AG09309 (cell line): ENCODE measurements at places on chromosomes 6 and 20.

DNA sequence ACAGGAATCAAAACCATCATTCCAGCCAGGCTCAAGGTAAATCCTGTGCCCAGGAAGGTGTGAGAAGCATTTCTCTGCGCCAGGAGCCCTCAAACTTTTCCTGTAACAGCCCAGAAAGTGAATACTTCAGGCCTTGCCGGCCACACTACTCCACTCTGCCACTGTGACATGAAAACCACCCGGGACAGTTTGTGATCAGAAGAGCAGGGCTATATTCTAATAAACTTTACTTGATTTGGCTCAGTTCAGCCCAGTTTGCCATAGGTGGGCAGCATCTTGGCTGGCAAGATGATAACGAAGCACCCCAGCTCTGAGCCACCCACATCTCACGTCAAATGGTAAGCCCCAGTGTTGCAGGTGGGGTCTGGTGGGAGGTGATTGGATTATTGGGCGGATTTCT is 249.4 kb downstream of the DLL1 start:
- no peak for DNase-seq

DNA sequence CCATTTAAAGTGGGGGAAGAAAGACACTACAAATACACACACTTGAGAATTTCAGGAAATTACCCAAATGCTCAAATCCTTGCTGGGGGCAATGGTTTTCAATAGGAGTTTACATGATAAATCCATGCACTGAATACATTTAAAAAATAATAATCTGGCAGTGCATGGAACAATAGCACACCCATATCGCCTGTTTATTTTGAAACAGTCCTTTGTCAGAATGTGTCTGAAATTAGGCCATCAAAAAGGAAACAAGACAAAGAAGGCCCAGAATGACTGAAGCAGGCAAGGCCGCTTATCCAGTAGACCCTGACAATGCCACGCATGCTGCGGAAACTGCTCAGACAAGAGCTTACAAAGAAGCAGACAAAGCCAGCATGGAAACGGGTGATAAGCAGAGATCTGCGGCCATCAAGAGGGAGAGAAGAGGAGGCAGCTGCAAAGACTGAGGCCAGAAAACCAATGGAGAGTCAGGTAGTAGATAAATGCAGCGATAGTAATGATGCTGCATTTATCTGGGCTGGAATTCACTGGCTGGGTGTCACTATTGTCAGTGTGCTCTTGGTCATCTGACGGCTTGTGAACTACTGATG is 211.9 kb upstream of the CNR1 start:
- no peak for DNase-seq

DNA sequence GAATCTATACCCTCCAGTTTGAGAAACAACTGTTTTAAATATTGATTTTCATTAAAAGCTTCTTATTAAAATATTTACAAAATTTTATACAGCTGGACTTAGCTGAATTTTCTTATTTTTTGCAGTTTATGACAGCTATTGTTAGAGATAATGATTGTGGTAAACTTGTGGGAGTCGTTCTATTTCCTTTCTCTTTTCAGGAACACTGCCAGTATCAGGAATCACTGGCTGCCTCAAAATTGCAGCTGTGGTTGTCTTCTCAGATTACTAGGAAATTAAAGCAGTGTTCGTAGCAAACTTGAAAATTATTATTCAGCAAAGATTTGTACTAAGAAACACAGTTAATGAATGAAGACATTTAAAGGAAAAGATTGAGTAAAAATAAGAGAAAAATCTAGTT is 311.0 kb downstream of the CENPW start:
- DNase-seq, result no peak

GRCh38 chr20:10501402-10501801 is 66.3 kb downstream of the SLX4IP start:
- DNase-seq, result no peak

DNA sequence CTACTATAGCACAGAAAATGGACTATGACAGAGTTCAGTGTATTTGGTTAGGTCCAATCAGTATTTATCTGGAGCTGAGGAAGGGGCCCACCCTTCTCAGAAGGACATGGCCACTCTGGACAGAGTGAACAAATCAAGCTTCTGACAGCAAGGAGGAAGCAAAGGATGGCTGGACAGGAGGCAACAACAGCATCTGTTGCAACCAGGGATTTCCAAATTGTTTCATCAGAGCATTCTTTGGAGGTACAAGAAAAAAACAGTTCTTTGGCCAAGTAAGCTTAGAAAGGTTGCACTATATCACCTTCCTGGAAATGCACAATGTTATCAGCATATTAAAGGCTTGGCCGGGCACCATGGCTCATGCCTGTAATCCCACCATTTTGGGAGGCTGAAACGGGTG is 118.7 kb upstream of the SLC22A16 start:
- DNase-seq, result no peak

GRCh38 chr20:36773107-36773596 is 411 bp downstream of the DSN1 start:
- no peak for DNase-seq

DNA sequence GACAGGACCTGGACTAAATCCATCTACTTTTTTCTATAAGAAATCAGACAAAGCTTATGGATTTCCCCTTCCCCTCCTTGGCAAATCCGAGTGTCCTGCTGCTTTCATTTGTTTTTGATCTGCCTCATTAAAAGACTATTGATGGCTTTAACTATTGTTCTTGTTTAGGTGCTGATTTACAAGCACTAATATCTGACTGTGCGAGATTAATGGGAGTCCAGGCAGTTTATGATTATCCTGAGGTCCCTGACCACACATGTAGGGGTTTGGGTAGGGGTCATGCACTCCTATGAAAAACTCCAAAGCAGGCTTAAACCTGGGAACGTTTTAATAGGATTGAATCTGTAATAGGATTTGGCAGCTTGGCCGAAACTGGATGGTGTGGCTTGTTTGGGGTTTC is 317.5 kb upstream of the POU3F2 start:
- no peak for DNase-seq

DNA sequence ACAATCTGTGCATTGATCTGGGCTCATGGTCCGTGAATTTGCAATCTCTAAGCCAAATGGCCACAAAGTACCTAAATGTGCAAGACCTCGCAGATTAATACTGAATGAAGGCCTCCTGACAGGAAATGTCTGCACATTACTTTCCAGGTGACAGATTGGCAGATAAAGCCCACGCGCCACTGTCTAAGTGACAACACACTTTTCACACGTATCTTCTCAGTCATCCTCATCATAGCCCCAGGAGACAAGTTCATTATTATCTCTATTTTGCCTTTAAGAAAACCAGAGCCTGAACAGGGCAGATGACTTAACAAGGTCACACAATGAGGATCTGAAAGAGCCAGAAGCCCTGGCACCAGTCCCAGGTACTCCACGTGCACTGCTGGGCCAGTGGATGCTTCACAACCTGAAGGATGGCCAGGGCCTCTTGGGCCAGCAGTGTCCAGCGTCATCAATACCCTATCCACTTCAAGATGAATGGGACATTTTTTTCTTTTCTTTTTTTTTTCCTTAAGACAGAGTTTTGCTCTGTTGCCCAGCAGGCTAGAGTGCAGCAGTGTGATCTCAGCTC is 266.3 kb downstream of the PTPRT start:
- no peak for DNase-seq

DNA sequence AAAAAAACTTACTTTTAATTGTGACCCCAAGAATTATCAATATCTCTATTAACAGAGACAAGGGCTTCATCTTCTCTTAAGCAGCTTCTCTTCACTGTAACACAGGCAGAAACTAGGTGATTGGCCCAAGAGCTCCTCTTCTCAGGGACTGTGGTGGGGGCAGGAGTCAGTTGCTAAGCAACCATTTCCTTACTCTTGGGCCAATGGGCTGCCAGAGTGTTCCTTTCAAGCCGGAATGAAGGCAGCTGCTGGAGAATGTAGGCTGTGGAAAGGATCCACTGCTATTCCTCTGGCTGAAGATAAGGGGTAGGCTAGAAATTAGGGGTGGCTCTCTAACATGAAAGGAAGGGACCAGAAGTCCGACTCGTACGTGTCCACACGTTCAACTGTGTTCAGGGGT is at the start of gene SEL1L2:
Gene SEL1L2, minus strand, starts transcription at position 150 of the 400 bp plus-strand sequence. Its CDS starts 80 bp downstream, at position 70.
- no peak for DNase-seq

DNA sequence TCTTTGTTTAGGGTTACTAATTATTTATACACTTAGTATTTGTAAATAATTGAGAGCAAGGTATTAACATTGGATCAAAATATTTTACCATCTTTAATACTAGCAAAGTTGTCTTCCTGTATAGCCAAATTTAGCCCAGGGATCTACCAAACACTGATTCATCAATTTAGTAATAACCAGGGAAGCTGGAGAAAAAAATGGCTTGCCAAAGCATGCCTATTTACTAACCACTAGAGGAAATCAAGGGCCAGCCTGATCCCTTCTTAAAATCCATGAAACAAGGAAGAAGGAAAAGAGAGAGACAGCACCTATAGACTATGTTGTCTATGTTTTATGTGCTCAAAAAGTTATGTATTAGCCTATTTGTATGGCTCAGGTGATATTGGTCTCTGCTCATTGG is 450.3 kb upstream of the GJE1 start:
- DNase-seq, result no peak

- DNase-seq, result no peak
These were observed 17.1 kb downstream of the TTLL2 start for GRCh38 chr6:167341665-167342655.

- no peak for DNase-seq
These were observed 2.0 kb downstream of the QRSL1 start for GRCh38 chr6:106631346-106631745.

- DNase-seq, result no peak
These were observed 53.1 kb downstream of the SCAF8 start for GRCh38 chr6:154786144-154786868.

GRCh38 chr6:159125014-159125609 is 44.1 kb upstream of the FNDC1 start:
- no peak for DNase-seq

DNA sequence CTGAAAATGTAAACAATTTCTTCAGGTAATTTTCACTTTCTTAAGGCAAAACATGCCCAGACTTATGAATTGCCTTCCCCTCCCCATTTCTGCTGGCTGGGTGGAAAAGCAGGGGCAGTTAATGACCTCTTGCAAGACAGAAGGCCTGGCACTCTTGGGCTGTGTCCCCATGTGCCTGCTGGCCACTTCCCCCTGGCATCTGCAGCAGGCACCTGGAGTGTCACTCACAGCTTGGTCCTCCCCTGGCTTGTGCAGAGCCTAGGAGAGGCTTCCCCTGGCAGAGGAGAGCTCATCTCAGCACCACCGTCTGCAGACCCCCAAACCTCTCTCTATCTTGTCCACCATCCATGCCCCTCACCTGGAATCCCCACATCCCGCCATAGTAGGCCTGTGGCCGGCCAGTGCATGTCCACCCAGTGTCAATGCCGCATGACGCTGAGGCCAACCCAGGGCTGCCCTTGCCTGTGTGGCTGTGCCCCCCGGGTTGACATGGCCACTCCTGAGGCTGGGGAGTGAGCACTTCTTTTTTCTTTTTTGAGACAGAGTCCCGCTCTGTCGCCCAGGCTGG is 83.5 kb upstream of the SLC22A23 start:
- DNase-seq, result no peak

GRCh38 chr6:137039010-137039409 is 5.8 kb downstream of the IL20RA start:
- DNase-seq, result no peak

GRCh38 chr6:32602383-32602782 is 12.7 kb upstream of the HLA-DRB1 start:
- no peak for DNase-seq

- DNase-seq, result no peak
These were observed 54.8 kb downstream of the WDR27 start for GRCh38 chr6:169646906-169647567.

DNA sequence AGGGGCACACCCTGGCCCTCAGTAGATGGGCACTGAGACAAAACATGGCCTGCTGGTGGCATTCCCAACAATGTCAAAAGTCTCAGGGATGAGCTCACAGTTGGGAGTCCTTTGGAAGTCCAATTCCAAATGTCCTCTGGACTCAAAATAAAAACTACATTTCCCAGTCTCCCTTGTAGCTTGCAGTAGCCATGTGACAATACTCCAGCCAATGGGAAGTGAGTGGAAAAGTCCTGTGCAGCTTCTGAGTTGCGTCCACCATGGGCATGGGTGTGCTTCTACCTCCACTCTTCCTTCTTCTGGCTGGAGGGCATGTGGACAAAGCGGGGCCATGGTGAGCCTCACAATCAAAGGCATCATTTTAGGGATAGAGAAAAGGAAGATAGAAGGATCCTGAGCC is 5.8 kb upstream of the ADAM33 start:
- no peak for DNase-seq

DNA sequence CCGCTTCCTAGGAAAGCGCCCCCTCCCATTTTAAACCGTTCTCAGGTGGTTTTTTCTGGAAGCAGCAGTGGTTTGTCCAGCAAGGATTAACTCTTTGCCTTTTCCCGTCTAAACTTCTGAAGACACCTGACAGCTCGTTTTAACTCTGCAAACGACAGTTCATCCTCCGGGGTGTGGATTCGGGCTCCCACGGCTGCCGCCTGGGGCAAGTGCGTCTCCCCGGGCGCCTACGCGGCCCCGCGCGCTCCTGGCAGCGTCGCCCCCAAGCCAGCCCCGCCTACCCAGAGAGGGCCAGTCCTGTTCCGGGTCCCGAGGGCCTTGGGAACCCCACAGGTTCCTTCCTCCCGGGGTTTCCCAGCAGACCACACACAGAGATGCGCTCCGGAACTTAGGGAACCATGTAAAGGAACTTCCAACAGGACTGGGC is 54.4 kb downstream of the PRR18 start:
- DNase-seq, result no peak

- DNase-seq, result no peak
These were observed 106.0 kb upstream of the CST7 start for GRCh38 chr20:24842918-24843715.

- no peak for DNase-seq
These were observed 343.3 kb downstream of the ADGRB3 start for GRCh38 chr6:68978411-68978810.

DNA sequence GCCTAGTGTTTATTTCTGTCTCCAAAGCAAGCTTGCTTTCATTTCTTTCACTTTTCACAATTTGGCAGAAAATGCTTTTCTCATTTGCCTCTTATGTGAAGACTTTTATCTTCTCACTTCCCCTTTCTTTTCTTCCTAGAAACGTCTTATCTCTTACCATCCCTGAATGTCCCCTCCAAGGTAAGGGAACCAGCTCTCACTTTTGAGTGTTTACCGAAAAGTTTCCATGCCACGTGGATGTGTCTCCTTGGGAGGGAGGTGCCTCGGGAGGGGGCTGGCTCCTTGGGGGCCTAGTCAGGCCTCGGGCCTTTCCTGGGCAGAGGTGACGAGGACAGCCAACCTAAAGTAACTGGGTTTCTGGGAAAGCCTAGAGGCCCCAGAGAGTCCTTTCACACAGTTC is 127.4 kb downstream of the CD24 start:
- no peak for DNase-seq

DNA sequence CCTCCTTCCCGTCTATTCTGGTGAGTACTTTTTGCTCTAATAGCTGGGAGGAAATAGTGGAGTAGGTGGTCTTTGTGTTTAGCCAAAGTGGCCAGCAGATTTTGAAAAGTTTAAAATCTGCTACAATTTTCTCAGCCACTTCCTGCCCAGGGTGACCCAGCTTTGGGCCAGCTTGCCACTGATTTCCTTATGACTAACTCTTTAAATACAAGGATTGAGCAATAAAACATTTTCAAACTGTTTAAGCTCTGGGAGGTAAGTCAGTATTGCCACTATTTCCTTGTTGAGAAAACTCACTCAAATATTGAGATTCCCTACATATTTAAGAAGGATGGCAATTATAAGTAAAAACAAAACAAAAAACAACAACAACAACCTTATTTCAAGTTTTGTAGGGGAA is 54.5 kb downstream of the TRMT11 start:
- DNase-seq, result peak; percentile 45

GRCh38 chr20:8077137-8077466 is 55.0 kb upstream of the PLCB1 start:
- DNase-seq, result no peak
